ENCODE measurements at places on chromosomes 6 and 20.
A peak's percentile ranks its signal among the peaks of the same experiment; 100 is the strongest.

DNA sequence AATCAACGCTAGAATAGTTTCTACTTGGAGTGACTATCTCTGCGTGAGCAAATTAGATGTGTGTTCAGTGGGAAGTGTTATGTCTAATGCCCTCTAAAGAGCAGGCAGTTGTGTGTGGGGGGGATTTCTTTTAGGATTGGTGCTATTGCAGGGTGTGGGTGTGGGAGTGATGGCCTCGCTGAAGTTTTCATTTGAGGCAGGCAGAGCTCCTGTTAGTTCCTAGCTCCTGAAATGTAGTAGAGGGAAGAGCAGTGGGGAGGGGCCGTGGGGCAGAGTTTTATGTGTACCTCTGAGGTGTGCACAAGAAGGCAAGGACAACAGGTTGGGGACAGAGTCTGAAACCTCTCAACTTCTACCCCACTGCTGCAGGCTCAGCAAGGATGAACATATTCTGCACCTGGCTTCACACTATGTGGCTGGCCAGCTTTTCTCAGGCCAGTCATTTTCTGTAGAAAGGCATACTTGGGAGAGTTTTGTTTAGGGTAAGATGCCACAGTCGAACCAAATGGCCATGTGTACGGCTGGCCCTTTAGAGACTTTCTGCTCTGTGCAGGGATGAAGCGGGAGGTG lies 229.2 kb upstream of the SUPT3H start:
- H3K27ac ChIP-seq: peak overlapping the region; percentile 67
- no peaks in the 10 kb centered on the region for H3K36me3 ChIP-seq
- no peaks in the 10 kb centered on the region for H3K27me3 ChIP-seq

DNA sequence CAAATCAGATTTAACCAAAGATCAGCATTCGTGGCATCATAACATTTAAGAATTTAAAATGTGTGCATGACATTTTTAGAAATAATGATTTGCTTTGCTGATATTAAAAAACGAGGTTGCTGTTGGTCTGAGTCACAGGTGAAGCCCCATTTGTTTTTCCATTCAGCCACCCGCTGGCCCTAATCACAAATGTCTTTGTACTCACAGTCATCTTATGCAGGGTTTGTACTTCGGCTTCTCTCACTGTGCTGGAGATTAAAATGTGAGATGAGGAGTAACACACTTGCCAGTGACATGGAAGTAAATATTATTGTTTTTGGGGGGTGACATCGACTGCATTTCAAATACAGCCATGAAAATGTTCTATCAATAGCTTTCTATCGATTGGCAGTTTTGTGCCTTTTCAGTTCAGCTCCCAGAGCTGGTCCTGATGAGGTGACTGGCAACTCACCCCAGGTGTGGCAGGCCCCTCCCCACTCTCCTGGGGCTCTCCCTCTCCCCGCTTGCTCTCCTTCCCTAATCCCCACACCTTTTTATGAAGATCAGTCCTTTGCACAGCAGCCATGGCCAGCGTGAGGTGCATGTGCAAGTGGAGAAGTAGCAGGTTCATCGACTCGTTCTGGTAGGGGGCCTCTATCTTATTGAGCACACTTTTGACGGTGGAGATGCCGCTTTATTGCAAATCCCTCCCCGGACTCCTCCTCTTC lies 58.8 kb upstream of the FUCA2 start:
- H3K27ac ChIP-seq: no peak overlapping the region
- no peak overlapping the region for H3K4me3 ChIP-seq
- no peaks in the 10 kb centered on the region for H3K27me3 ChIP-seq
- no peaks in the 10 kb centered on the region for H3K4me1 ChIP-seq

DNA sequence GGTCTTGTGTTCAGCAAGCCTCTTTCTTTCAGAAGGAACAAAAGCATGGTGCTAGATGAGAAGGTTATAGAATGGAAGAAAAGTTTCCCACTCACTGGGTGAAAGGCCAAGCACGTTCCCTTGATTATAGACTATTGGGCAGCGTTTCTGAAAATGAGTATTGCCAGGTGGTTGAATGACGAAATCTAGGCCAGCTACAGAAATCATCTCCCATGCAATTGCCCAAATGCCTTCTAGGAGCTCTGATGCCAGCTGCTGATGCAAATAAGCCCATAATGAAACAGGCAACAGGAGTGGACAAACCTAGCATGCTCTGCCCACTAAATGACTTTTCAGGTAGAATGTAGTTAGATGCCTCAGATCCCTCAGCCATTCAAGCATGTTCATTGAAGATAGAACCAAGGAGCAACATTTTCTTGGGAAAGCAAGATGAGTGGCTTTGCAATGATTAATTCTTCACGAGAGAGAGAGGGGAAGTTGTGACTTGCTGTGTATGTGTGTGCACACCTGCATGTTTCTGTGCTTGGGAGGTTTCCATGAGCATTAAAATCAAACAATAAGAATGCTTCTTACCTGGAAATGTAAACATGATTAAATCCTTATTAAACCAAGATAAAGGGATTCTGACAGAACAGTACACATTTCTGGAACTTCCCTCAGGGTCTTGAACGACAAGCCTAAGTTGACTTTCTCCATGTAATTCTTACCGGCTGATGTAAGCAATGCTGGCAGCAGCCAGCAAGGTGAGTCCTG lies 43.6 kb downstream of the ADTRP start:
- H3K27ac ChIP-seq: peak overlapping the region; percentile 47
- H3K4me3 ChIP-seq: no peak overlapping the region
- peaks cover 3% of the 10 kb centered on the region for H3K4me1 ChIP-seq
- H3K27me3 ChIP-seq: no peaks in the 10 kb centered on the region

GRCh38 chr6:98380589-98380988 lies 453.8 kb upstream of the POU3F2 start:
- no peaks in the 10 kb centered on the region for H3K4me1 ChIP-seq
- H3K27ac ChIP-seq: no peak overlapping the region
- no peak overlapping the region for H3K4me3 ChIP-seq
- H3K27me3 ChIP-seq: no peaks in the 10 kb centered on the region

GRCh38 chr6:167722634-167723309 lies 103.9 kb upstream of the AFDN start:
- no peaks in the 10 kb centered on the region for H3K27me3 ChIP-seq
- no peak overlapping the region for H3K4me3 ChIP-seq
- no peak overlapping the region for H3K27ac ChIP-seq
- no peaks in the 10 kb centered on the region for H3K4me1 ChIP-seq
- no peak for DNase-seq
- H3K36me3 ChIP-seq: no peaks in the 10 kb centered on the region

DNA sequence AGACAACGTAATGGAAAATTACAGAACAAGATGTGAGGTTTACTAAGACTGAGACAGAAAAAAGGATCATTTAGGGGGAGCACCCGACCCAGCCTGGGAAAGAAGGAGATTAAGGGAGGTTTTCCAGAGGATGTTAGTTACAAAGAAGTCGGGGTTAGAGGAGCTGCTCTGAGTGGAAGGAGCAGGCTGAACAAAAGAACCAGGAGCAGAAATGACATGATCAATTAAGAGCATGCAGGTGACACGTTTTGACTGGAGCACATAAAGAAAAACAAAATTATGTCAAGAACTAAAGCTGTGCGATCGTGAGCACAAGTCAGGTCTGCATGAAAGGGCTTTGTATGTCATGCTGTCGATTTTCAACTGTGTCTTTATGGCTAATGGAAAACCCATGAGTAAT lies 417.3 kb upstream of the MARCKS start:
- no peaks in the 10 kb centered on the region for H3K36me3 ChIP-seq
- no peaks in the 10 kb centered on the region for H3K4me1 ChIP-seq
- no peaks in the 10 kb centered on the region for H3K27me3 ChIP-seq
- H3K27ac ChIP-seq: no peak overlapping the region
- no peak for DNase-seq
- no peak overlapping the region for H3K4me3 ChIP-seq

GRCh38 chr20:12113468-12114371 lies 196.0 kb downstream of the BTBD3 start:
- no peaks in the 10 kb centered on the region for H3K27me3 ChIP-seq
- peak; percentile 77 for DNase-seq
- peak overlapping the region; percentile 36 for H3K27ac ChIP-seq

DNA sequence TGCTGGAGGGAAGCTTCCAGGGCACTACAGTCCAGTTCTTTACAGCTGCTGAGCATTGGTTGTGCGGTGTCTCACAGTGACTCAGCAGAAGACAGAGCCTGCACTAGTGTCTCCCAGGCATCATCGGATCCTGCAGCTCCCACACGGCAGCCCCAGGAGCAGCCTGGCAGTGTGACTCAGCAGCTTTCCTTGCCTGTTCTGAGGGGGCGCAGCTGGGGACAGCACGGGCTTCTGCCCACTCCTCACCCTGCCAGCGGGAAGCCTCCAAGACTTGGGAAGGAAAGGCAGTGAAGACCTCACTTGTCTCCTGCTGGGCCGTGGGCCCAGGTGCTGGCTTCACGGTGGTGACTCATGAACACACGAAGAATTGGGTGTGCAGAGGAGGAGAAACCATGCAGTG lies 165.4 kb downstream of the SYNDIG1 start:
- H3K27me3 ChIP-seq: no peaks in the 10 kb centered on the region
- H3K4me1 ChIP-seq: no peaks in the 10 kb centered on the region
- H3K36me3 ChIP-seq: no peaks in the 10 kb centered on the region
- DNase-seq: no peak
- H3K4me3 ChIP-seq: no peak overlapping the region

GRCh38 chr6:135066397-135066796 lies 11.8 kb upstream of the HBS1L start:
- H3K27ac ChIP-seq: no peak overlapping the region
- no peak overlapping the region for H3K4me3 ChIP-seq
- no peaks in the 10 kb centered on the region for H3K27me3 ChIP-seq
- H3K36me3 ChIP-seq: no peaks in the 10 kb centered on the region
- DNase-seq: no peak
- H3K4me1 ChIP-seq: no peaks in the 10 kb centered on the region

GRCh38 chr6:16904957-16905356 lies 143.7 kb upstream of the ATXN1 start:
- no peaks in the 10 kb centered on the region for H3K36me3 ChIP-seq
- no peak overlapping the region for H3K4me3 ChIP-seq
- H3K4me1 ChIP-seq: no peaks in the 10 kb centered on the region

DNA sequence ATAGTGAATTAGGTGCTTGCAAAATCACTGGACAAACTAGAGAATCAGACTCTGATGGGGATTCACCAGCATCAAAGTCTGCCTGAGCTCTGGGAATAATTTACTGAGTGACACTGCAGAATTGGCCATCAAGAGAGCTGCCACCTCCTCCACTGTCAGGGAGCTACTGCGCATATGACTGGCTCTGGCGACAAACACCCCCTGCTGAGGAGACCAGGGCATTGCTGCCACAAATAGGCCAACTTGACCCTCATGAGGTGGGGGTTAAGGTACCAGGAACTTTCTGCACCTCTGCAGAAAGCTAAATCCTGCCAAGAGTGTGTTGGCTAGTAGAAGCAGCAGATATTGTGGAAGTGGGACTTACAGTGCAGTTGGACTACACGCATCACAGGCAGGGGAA lies 88.0 kb downstream of the CDS2 start:
- no peak overlapping the region for H3K27ac ChIP-seq
- H3K27me3 ChIP-seq: no peaks in the 10 kb centered on the region
- DNase-seq: no peak

DNA sequence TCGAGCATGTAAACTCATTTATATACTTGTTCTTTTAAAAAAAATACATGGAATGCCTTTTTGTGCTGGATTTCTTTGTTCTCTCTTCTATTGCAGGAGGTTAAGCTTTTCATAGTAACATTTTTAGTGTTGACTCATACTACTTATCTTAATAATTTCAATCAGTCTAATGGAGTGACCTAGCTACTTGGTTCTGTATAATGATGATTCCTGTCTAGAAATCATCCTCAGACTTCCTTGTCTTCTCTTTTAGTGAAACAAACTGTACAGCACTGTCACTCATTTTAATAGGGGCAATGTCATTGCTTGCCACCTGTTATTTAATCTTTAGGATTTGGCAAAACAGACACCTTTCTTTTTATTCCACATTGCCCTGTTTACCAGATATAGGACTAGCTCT lies 62.3 kb downstream of the ADGRB3 start:
- H3K27ac ChIP-seq: no peak overlapping the region
- DNase-seq: no peak
- H3K27me3 ChIP-seq: no peaks in the 10 kb centered on the region
- no peaks in the 10 kb centered on the region for H3K36me3 ChIP-seq

DNA sequence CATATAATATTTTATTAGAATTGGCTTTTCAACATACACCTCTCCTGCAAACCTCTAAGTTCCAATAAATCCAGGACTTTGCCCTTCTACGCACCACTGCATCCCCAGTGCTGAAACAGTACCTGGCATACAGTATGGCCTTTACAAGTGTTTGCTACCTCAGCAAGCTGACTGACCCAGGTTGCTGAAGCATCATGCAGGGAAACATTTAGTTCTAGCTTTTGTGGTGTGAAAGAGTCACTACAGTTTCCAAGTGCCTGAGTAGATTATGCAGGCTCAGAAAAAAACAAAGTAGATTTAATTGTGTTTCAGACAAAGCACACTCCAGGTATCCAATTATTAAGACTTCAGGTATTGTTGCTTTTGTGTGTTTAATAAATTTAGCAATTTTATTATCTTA lies 614.2 kb upstream of the NRSN1 start:
- H3K27me3 ChIP-seq: no peaks in the 10 kb centered on the region
- no peak for DNase-seq
- no peaks in the 10 kb centered on the region for H3K4me1 ChIP-seq
- H3K4me3 ChIP-seq: no peak overlapping the region
- no peaks in the 10 kb centered on the region for H3K36me3 ChIP-seq

Measured in prostate gland (tissue), 2 donors.